Pulmonary artery endothelial cell (primary cell): ENCODE measurements at places on chromosomes 5 and 9. TPM values are rescaled to one million over a fixed set of nuclear protein-coding genes. Genes with fewer than 3 reads are reported as not detected.

The KCNV2 gene
- not detected in 2 replicates for total RNA-seq

The AQP7 gene
- not detected in 2 replicates for total RNA-seq

The DOCK2 gene
- total RNA-seq = 0.20 and 0.46 TPM in 2 replicates

The C1QTNF2 gene
- 0.07 and 0.11 TPM in 2 replicates for total RNA-seq

The PHF24 gene
- total RNA-seq = not detected in 2 replicates

The AJM1 gene
- 0.66 and 0.78 TPM in 2 replicates for total RNA-seq

The PDE6A gene
- total RNA-seq = not detected in 2 replicates

The SIT1 gene
- not detected in 2 replicates for total RNA-seq

The PLPPR1 gene
- total RNA-seq = 0.25 and 0.26 TPM in 2 replicates

The IFNA2 gene
- total RNA-seq = not detected in 2 replicates

The PLPP7 gene
- 1.5 and 3.6 TPM in 2 replicates for total RNA-seq

The TMC1 gene
- 0.46 and 0.99 TPM in 2 replicates for total RNA-seq

The ALDOB gene
- total RNA-seq = not detected in 2 replicates

The TRPM6 gene
- total RNA-seq = 0.07 TPM in 2 replicates

The SPATA31A3 gene
- total RNA-seq = not detected in 2 replicates

The DDX4 gene
- total RNA-seq = not detected in 2 replicates

The TNFAIP8 gene
- 18.4 and 22.3 TPM in 2 replicates for total RNA-seq

The ADAMTSL1 gene
- 24.1 and 26.9 TPM in 2 replicates for total RNA-seq

The SLC25A2 gene
- total RNA-seq = 0.13 and 0.32 TPM in 2 replicates

The FREM1 gene
- total RNA-seq = 0.18 and 0.20 TPM in 2 replicates

The TSLP gene
- total RNA-seq = 0.53 TPM in 1 of 2 replicates, not detected in the other
